ENCODE measurements at places on chromosomes 4 and X. TPM values are rescaled to one million over a fixed set of nuclear protein-coding genes. Genes with fewer than 3 reads are reported as not detected.

GRCh38 chr4:52684896-52685295 is 25.8 kb upstream of the USP46 start:
- no peak for DNase-seq

DNA sequence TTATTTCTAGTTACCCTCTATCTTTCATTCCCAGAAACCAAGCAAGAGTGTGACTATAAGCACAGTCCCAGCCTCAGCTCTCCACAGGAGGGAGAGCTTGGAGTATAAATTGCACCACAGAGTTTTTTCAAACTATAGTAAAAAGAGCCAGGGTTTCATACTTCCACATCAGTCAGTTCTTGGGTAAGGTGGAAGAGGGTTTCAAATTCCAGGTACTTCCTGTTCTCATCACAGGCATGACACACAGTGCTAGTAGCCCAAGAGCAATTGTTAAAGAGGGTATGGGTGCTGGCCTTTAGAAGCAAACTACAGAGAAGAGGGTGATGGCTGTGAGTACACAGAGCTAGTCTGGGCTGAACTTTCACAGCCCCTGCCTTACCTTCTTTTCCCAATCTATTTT is 5.7 kb upstream of the IL1RAPL1 start:
- no peak for DNase-seq

GRCh38 chr4:73451404-73451803 is 15.4 kb downstream of the AFP start:
- no peak for DNase-seq

- DNase-seq = no peak
These were observed 1.0 kb downstream of the GABRA4 start for GRCh38 chr4:46992338-46992737.

DNA sequence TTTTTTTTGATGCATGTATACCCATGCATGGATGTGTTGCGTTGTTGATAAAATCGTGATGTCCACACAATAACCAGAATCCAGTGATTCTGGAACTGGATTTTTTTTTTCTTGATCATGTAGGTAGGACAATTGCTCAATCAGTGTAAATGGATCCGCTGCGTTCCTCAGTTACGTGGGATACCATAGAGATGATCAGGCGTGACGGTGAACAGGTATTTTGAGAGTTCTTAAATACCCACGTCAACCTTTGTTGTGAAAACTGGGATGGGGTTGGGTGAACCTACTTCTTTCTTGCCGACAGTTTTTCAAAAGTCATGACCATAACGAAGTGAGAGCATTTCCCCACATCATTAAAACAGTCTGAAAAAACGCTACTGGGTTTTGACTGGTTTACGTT is 913 bp upstream of the SMIM10L2A start:
- DNase-seq = no peak

DNA sequence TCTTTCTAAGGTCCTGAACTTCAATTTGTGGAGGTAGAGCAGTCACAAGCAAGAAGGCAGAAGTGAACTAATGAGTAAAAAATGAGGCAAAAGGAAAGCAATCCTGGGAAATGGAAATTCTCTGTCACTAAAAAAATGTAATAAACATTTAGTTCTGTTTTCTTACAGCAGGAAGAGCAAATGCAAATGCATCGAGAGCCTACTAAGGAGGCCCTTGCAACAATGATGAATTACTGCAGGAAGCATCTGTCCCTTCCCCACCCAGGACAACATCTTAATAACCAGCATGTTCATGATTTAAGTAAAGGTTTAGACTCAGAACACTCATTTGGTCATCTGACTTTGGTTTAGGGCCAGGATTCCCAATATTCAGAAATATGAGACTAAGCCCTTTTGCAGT is 341.4 kb upstream of the NOCT start:
- DNase-seq = no peak

- DNase-seq = no peak
These were observed 53.1 kb upstream of the HGFAC start for GRCh38 chr4:3388471-3389232.

DNA sequence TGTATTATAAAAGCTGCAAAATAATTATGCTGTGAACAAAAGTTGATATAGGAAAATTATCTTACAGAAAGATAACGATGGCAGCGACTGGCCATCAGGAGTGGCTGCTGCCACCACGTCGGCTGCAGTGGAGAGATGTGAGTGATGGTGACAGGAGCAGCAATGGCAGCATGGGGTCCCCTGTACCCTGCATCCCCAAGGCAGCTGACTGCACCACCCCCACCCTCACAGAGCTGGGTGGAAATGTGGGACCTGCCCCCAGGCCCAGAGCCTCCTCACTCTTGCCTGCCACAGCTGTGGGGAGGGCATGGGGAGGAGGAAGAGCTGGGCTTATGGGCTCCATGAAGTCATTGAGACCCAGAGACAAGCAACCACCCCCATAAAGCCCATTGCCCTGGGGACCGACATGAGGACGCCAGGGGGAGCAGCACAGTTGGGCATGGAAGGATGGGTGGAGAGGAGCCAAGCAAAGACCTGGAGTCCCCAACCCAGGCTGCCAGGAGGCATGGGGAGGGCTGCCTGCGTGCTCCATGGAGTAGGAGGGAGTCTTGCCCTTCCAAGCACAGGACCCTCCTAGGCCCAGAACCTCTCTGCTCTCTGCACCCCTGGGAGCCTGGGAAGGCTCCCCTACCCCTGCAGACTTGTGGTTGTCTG is 1090.5 kb downstream of the PCDH18 start:
- DNase-seq = no peak

- no peak for DNase-seq
These were observed 291.8 kb downstream of the IDS start for GRCh38 chrX:149213264-149213663.

DNA sequence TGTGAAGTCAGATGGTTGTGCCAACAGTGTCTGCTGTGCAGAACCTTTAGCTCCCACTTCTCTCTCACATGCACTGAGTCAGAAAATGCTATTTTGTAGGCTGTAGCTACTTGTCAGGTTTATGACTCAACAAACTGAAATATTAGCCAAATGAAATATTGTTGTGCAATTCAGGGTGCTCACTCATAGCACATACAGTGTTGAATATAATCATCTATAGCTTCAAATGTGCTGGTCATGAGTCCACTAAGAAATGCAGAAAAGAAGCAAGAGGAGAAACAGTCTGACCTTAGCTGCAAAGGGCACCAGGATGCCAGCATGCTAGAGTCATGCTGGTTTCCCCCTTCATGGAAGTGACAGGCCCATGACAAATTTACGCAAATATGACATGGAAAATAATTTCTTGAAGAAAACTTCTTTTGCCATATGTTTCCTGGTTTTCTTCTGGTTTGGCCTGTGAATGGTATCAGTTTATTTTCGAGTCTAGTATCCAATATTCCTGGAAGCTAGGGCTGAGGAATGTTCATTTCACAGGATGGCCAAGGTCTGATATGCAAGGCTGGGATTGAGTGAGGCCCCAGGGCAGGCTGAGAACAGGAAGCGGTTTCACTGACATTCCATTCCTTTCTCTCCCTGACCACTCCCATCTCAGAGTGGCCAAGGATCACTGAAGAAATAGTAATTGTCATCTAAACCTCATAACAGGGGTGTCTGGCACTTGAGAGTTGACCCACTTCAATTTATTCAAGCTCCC is 10.3 kb upstream of the CXCL2 start:
- DNase-seq = no peak

DNA sequence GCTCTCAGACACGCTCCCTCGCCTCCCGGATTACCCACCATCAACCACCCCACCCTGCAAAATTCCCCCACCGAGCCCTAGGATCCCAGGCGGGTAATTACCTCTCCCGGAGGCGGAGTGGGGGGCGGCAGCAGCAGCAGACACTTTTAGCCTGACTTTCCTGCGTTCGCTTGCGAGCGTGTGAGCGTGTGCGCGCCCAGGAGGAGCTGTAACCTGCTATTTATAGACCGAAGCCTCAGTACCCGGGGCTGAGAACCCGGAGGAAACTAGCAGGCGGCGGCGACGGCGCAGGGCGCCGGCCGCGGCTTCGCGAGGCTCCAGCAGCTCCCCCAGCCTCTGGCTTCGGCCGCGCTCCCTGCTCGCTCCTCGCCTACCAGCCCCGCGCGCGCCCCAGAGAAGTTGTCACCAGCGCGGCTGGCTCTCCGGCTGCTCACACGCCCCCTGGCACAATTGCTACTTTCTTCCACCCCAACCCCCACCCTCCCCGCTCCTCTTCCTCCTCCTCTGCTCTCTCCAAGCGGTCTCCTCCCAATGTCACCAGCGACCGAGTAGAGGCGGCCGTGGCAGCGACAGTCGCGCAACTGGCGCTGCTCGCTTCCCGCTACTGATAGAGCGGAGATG is at the start of gene INPP4B:
INPP4B (minus strand) TSS at position 194 of the 621 bp plus-strand sequence.
- no peak for DNase-seq

- DNase-seq = no peak
These were observed 128.7 kb upstream of the MID1 start for GRCh38 chrX:10749113-10749512.

DNA sequence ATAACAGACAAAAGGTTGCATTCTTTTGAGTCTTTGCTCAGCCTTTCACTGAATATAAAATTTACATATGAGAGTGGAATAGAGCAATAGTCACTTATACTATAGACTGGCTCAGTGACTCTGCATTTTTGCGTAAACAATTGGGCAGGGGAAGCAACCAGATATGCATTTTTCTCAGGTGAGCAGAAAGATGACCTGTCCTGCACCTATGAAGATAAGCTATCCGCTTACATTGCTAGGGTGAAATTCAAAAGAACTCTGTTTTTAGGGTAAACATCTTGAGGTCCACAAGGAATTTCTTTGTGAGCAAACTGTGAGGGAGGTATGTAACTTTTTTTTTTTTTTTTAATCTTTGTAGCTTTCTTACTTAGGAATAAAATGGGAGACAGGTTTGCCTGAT is 602.4 kb upstream of the PRKX start:
- no peak for DNase-seq

- no peak for DNase-seq
These were observed 96.8 kb upstream of the GRIA3 start for GRCh38 chrX:123087326-123087725.

CCNQ gene
- total RNA-seq = 36.2 TPM

COL4A5 gene
- total RNA-seq = not detected

DRP2 gene
- 0.18 TPM for total RNA-seq

NEIL3 gene
- total RNA-seq = 10.3 TPM

NPY5R gene
- not detected for total RNA-seq

FHIP1A gene
- 0.15 TPM for total RNA-seq

USP46 gene
- total RNA-seq = 16.9 TPM

Measured in CD8-positive, alpha-beta memory T cell (primary cell).